ENCODE measurements at places on chromosomes 12 and 14.

DNA sequence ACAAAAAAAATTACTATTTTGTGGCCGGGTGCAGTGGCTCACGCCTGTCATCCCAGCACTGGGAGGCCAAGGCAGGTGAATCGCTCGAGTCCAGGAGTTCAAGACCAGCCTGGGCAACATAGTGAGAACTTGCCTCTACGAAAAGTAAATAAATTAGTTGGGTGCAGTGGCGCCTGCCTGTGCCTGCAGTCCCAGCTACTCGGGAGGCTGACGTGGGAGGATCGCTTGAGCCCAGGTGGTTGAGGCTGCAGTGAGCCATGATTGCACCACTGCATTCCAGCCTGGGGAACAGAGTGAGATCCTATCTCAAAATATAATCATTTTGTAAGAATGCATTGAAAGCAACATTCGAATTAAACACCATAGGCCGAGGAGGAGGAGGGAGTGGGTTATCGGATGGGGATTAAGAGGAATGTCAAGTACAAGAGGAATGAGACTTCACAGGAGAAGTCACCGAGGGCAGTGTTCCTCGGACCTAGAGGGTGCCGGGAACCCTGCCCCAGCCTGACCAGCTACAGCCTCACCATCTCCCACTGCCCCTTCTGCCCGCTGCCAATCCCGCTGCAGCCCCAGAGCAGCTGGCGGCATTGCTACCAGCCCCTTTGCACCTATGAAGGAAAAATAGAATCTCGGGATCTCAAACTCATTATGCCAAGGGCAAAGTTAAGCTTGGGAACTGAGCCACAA, 32.6 kb upstream of the AACS start:
- no peak for DNase-seq

DNA sequence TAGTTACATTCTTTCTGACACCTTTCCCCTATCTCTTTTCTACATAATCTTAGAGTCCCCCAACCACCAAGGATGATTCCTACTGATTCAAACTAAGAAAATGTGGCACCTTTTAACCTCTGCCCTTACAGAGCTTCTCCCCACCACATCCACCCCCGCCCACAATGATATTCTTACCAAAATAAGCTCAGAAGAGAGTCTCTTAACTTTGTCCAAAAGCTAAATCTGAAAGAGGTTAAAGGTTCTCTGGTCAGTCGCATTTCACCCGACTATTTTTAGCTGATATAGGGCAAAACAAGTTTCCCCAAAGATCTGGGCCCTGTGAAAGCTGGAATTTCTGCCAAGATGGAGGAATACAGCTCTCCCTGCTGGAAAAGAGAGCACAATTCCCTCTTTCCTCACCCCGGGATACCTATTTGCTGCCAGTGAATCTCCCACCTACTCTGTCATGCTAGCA, 128.6 kb downstream of the ZFP36L1 start:
- DNase-seq, result no peak

GRCh38 chr14:104294628-104294982, 156.2 kb downstream of the KIF26A start:
- DNase-seq, result no peak

DNA sequence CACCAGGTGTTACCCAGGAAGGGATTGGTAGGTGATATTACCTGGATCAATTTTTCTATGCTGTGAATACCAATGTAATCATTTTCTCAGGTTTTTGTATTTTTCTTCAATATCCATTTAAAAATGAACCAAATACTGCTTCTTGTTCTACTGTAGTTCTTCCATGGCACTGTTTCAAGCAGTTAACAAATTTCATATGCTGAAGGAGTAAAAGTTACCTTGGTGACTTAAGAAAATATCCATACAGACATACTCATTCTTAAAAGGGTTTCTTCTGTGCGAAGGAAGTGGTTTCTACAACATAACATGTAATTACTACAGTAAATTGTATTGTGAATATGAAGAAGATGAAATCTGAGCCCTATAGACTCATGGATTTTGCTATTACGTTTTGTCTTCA, 222.5 kb downstream of the TMEM117 start:
- DNase-seq, result no peak

- no peak for DNase-seq
These were observed 25.1 kb downstream of the ANKS1B start for GRCh38 chr12:99959549-99960170.

GRCh38 chr14:104135121-104135903, 3.1 kb upstream of the KIF26A start:
- DNase-seq, result no peak

DNA sequence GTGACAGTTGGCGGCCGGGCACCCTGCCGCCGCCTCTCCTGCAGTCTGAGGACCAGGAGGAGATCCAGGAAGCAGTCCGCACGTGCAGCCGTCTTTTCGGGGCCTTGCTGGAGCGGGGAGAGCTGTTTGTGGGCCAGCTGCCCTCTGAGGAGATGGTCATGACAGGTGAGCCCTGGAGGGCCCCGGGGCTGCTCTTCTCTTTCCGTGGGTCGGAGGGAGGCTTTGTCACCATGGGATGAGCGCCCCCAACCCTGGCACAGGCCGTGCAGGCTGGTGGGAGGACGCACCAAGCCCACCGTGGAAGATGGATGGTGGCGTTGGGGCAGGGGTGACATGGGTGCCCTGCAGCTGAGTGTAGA, 532 bp downstream of the NOC4L start:
- DNase-seq, result no peak

GRCh38 chr14:76396714-76397187, 20.8 kb downstream of the ESRRB start:
- no peak for DNase-seq

DNA sequence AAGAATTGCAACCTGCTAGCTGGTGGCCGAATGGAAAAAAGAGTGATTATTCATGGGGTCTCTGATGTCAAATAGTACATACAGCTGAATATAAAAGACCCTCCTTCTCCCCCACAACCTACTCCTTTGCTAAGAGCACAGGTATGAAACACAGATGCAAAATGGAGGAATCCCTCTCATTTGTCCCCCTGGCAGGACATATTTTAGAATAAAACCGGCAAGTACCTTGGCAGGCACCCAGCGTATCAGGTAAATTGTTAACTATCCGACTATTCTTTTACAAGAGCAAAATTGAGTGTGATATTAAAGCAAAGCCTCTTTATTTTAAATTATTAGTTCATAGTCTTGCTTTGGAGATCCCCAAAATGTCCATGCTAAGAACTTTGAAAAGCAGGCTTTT, 73.7 kb upstream of the USP44 start:
- no peak for DNase-seq

GRCh38 chr12:102426599-102427542, 53.5 kb downstream of the IGF1 start:
- no peak for DNase-seq

DNA sequence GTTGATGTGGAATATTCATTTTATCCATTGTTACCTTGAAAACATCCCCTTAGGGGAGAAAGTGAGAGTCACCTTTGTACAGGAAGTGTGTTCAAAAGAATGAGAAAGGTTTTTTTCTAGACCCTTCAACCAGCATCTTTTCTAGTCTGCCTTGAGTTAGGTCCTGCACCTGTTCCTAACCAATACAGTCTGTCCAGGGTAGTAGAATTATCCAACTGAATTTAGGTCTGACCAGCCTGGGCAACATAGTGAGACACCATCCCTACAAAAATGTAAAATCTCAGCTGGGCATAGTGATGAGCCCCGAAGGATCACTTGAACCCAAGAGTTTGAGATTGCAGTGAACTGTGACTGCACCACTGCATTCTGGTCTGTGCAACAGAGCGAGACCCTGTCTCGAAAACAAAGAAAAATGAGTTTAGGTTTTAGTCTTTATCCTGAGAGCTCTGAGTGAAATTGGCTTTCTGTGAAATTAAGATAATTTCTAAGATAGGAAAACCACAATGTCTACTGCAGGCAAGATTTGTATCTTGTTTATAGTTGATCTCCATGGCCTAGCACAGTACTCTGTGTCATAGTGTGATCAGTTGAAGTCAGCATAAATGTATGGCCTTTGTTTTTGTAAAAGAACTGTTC, 25.2 kb downstream of the ARHGAP5 start:
- no peak for DNase-seq

- DNase-seq, result no peak
These were observed 2.5 kb downstream of the FUT8 start for GRCh38 chr14:65414961-65415589.

- no peak for DNase-seq
These were observed 445.5 kb upstream of the FBXO33 start for GRCh38 chr14:39877577-39878190.

DNA sequence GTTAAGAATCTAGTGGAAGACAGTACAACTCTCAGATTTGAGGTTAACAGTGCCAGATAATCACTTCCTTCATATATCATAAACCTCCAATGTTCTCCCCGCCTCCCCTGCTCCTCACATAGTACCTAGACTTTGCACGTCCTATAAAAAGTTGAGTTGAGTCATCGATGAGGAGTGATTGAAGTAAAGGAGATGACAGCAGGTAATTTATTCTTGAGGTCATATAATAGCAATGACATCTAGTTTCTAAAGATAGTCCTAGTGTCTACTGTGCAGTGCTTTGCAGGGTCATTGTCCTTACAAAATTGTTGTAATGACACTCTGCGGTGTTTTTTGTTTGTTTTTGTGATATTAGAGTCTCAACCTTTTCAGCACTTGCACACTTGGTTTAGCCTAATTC, 510.5 kb upstream of the LRFN5 start:
- no peak for DNase-seq

All from stimulated activated CD8-positive, alpha-beta memory T cell treated with anti-CD3 and anti-CD28 coated beads, Interleukin-15, amount 100 ng/mL, for 4 hours (primary cell).